Amniotic epithelial cell (primary cell): ENCODE measurements at places on chromosomes 13 and 19.

- no peak for DNase-seq
Observed at GRCh38 chr19:30209617-30210600, 162.3 kb upstream of the ZNF536 start.

DNA sequence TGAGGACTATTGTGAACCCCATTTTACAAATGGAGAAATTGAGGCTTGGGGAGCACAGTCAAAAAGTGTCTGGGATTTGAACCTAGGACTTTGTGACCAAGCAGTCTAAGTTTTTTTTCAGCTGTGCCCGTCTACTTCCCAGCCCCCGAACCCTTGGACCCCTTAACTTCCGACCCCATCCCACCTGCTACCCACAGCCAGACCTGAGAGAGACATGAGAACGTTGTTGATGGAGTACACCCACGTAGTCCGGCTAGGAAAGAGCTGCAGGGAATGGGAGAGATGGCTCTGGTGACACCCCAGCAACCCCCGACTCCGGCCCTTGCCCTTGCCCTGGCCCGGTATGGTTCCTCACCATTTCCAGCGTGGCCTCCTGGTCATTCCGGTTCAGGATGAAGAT is 18.0 kb downstream of the MAP4K1 start:
- no peak for DNase-seq

- DNase-seq = no peak
Observed at GRCh38 chr19:40524655-40525054, 52.0 kb upstream of the SHKBP1 start.

DNA sequence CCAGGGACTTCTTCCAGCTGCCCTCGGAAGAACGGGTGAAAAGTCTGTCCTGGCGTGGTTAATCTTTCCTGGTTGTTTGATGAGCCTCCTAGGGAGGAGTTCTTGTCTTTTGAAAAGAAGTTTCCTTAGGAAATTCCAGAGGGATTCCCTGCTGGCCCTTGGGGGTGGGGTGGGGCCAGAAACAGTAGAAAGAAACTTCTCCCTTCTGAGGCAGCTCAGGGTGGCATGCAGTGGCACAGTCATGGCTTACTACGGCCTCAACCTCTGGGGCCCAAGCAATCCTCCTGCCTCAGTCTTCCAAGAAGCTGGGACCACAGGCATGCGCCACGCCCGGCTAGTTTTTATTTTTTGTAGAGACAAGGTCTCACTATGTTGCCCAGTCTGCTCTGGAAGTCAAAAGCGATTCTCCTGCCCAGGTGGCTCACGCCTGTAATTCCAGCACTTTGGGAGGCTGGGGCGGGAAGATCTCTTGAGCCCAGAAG is 1.5 kb downstream of the ZNF101 start:
- no peak for DNase-seq

DNA sequence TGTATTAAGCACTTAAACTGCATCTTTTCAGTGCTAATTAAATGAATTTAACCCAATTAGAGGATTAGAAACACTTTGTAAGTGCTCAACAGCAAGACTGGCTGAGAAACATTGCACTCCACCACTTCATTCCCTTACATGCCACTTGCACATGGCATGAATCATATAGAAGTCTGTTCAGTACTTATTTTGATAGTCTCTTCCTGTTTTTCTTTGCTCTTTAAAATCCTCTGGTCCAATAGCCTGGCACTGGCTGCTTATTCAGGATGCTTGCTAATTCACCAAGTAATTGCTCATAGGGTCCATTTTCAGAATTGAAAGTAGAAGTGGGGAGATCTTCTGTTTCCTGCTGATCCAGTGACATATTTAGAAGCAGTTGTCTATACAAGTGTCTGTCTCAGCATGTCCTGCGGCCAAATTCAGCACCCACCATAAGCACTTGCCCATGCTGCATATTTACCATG is 900.1 kb downstream of the PCDH9 start:
- peak; percentile 12 for DNase-seq

- DNase-seq = no peak
Observed at GRCh38 chr13:62473944-62474237, 1058.2 kb upstream of the PCDH20 start.

GRCh38 chr19:1028062-1028926 is 1.9 kb downstream of the CNN2 start:
- DNase-seq = peak; percentile 93

- DNase-seq = no peak
Observed at GRCh38 chr13:36612230-36612629, 61.6 kb upstream of the SERTM1 start.
